GM12892 (cell line): ENCODE measurements at places on chromosomes 7 and 10.
A peak's percentile ranks its signal among the peaks of the same experiment; 100 is the strongest.

DNA sequence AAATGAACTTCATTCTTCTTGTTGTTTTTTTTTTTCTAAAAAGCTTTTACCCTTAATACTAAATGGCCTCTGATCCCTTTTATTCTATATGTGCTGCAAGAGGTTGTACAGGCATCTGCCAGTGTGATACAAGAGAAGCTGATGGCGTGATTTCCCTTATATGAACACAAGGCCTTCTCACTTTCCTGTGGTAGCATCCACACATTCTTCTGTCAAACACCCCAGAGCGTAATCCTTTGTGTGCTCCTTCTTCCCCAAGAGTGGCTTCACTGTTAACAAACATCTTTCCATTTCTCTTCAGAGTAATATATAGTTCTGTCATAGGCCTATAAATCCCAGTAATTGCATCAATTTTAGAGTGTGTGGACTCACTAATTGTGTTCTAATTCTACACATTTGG is 86.3 kb upstream of the CAPZA2 start:
- no peak for DNase-seq

- DNase-seq = peak; percentile 13
Measured at GRCh38 chr10:116271593-116272439, 1.2 kb downstream of the GFRA1 start.

DNA sequence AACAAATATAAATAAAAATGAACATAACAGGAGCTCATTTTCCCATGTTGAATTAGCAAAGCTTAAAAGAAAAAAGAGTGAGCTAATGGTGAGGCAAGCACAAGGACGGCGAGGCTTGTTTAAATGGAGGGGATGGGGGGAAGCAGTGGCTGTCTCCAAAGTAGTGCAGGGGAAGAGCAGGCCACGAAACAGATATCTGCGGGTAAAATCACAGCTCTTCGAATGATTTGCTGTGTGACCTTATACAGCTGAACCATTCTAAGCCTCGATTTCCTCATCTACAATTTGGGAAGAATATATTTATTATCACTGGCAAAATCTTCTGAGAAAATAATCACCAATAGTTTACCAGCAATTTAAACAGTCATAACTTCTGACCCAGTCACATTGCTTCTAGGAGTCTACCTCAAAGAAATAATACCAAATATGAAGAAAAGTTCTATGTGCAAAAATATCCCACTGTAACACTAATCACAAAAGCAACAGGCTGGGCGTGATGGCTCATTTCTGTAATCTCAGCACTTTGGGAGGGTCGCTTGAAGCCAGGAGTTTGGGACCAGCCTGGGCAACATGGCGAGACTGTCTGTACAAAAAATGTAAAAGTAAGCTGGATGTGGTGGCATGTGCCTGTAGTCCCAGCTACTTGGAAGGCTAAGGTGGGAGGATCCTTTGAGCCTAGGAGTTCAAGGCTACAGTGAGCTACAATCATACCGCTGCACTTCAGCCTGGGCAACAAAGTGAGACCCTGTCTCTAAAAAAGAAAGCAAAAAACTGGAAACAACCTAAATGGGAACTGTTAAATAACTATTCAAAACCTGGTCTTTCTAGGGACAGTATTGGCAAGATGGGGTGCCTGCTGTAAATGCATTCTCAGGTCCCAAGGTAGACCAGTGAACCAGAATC is 63.1 kb upstream of the ASAH2 start:
- no peak for DNase-seq

- DNase-seq = no peak
Measured at GRCh38 chr7:50069613-50070012, 23.4 kb downstream of the ZPBP start.

DNA sequence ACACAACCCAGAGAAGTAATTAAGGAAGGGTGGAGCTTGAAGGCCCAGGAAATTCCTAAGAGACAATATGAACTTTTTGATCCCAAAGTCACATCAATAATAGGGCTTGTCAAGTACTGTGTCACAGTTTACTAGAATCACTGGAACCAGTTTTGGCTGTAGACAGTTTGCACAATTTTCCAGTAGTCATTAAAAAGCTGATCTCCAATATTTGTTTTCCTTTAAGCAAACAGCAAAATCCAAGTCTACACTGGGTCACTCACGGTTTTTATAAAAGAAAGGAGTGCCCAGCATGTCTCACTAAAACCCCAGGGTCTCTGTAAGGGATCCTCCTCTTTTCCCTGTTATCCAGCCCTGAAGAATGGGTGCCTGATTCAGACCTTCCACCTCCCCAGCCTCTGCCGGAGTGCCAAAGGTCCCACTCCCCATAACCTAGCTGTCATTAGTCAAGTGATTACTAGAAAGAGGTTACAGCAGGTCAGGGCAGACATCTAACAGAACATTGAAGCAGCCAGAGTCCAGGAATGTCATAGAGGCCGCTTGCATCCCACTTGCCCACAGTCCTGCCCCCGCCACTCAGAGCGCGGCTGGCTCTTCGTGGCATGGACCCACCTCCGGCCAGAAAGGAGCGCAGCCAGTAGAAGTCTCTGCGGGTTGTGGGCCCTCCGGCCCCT is 552 bp downstream of the SLC25A16 start:
- no peak for DNase-seq

DNA sequence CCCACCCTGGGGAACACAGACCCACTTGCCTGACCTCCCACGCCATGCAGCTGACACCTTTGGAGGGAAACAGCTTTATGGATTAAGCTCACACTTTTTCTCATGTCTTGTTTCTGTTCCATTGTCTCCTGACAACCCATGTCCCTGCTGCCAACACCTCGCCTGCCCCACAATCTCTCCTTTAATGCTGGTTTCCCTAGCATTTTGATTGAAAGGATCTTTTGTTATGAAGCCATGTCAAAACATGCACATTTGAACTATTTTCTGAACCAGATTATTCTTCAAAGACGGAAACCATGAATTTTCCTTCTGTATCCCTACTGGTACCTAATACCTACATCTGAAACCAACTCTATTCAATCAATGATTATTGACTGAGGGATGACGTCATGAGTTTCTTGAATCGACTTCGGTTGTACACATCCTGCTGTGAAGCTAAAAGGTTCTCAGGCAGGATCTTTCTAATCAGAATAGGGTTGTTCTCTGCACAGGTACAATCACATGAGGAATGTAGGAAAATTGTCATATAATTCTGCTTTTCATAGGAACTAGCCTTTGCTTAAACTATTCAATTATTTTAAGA is 106.2 kb upstream of the NEBL start:
- DNase-seq = no peak

DNA sequence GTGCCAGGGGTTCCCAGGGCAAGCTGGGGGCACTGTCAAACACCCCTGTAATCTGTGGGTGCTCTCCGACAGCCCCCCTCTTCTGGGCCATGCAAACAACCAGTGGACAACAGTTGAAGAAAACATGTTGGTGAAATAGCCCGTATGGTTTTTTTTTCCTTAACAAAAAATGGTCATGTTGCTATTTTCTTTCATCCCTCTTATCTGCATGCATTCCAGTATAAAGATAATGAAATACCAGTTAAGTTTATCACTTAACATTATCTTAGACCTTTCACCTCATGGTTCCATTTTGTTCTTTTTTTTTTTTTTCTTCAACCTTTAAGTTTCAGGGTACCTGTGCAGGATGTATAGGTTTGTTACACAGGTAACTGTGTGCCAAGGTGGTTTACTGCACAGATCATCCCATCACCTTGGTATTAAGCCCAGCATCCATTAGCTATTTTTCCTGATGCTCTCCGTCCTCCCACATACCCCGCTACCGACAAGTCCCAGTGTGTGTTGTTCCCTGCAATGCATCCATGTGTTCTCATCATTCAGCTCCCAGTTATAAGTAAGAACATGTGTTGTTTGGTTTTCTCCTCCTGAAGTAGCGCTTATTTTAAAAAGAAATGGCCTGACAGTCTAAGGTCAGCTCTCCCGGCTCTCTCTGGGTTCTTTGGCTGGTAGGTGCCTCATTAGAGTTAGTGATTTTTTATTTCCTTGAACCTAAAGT is 110.1 kb downstream of the NRP1 start:
- no peak for DNase-seq
